Myocyte (in vitro differentiated cells): ENCODE measurements at places on chromosomes 7 and 10. TPM values are rescaled to one million over a fixed set of nuclear protein-coding genes. Genes with fewer than 3 reads are reported as not detected.

GRCh38 chr7:25787336-25787735 is 364.7 kb upstream of the NFE2L3 start:
- no peak for DNase-seq

- no peak for DNase-seq
Observed at GRCh38 chr7:40786909-40787308, 652.1 kb downstream of the SUGCT start.

DNA sequence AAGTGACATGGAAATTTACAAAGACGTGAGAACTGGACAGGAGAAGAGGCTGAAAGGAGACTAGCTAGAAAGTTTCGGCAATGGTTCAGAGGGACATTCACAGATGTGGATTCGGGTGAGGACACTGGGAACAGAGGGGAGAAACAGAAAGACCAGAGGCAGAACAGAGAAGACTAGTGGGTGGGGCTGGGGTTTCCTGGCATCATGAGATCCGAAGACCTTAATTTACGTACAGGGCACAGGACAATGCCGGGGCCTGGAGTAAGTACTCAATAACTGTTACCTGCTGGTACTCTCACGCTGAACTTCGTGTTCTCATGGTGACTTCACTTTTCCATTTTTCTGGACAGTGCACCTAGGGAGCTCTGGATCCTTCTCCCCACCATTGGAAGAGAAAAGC is 53.5 kb downstream of the VOPP1 start:
- DNase-seq: no peak

DNA sequence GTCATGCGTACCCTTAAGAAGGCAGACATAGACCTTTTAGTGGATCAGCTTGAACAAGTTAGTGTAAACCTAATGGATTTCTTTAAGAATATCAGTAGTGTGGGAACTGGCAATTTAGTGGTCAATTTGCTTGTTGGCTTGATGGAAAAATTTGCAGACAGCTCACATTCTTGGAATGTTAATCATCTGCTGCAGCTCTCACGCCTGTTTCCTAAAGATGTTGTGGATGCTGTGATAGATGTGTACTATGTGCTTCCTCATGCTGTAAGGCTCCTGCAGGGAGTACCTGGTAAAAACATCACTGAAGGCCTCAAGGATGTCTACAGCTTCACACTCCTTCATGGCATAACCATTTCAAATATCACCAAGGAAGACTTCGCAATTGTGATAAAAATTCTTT is 103.4 kb downstream of the ABCA13 start:
- peak; percentile 43 for DNase-seq

Gene OR6B1
- 0.03 TPM in 1 of 2 replicates, not detected in the other for total RNA-seq

DNA sequence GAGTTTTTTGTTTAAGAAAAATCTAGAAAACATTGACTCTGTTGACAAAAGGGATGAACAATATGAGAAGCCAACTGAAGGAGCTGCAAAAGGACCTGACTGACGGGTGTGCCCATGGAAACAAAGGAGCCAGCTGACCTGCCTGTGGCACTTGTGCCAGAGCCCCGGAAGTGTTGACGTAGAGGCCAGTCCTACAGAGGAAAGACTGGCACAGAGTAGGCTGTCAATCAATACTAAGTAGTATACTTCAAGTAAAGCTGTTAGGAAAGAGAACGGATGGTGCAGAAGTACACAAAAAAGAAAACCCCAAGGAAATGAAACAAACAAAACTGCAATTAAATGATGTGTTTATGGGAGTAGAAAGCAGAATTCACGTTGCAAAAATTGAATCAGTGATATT is 19.0 kb upstream of the ABI1 start:
- DNase-seq: peak; percentile 23

- no peak for DNase-seq
Observed at GRCh38 chr10:115918812-115919211, 354.2 kb downstream of the GFRA1 start.

- DNase-seq: no peak
Observed at GRCh38 chr7:52715701-52716100, 319.7 kb upstream of the POM121L12 start.

DNA sequence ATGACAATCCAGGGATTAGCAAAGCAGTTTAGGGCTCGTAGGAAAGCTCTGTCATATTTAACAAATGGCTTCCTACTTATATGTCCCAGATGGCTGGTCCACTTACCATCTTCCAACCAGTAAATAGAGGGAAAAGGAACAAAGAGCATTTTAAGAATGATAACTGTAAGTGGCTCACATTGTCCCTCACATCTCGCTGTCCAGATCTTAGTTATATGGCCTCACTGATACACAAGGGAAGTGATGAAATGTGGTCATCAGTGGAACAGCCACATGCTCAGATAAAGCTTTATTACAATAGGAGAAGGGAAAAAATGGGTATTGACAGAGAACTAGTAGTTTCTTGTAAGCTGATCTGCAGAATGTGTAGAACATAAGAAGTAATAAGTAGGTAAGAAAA is 35.8 kb downstream of the IQUB start:
- DNase-seq: no peak

- DNase-seq: peak; percentile 32
Observed at GRCh38 chr10:14698111-14698828, 76.4 kb downstream of the FAM107B start.

Gene FZD1
- total RNA-seq: 13.3 and 14.2 TPM in 2 replicates

DNA sequence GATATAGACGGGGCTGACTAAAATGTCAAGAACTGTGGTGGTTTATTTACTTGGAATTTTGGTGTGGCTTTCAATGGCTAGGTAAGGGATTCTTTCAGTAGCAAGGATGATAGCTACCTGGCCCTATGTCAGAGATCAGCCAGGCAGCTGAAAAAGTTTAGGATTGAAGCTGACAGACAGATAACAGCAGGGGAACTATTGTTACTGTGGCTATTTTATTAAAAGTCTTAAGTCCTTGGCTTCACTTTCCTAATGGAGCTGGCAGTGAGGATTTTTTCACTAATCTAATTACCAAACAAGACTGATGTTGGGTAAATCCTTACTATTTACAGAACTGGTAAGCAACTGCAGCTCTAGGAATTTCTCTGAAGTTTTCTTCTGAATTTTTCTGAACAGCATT is 72.4 kb upstream of the ANLN start:
- DNase-seq: no peak

- no peak for DNase-seq
Observed at GRCh38 chr7:98105942-98106544, 619 bp upstream of the LMTK2 start.

Gene DKK1
- total RNA-seq: 4.9 and 13.5 TPM in 2 replicates

- DNase-seq: peak; percentile 22
Observed at GRCh38 chr10:123135415-123136141, at the start of gene HMX3. TSS of gene HMX3 (plus strand) at chr10:123135970. CDS start at chr10:123136051, 81 bp downstream.

- peak; percentile 37 for DNase-seq
Observed at GRCh38 chr7:44967571-44968446, 11.0 kb downstream of the MYO1G start.
